CD4-positive, alpha-beta T cell (primary cell): ENCODE measurements at places on chromosomes 4 and X.
A peak's percentile ranks its signal among the peaks of the same experiment; 100 is the strongest.

DNA sequence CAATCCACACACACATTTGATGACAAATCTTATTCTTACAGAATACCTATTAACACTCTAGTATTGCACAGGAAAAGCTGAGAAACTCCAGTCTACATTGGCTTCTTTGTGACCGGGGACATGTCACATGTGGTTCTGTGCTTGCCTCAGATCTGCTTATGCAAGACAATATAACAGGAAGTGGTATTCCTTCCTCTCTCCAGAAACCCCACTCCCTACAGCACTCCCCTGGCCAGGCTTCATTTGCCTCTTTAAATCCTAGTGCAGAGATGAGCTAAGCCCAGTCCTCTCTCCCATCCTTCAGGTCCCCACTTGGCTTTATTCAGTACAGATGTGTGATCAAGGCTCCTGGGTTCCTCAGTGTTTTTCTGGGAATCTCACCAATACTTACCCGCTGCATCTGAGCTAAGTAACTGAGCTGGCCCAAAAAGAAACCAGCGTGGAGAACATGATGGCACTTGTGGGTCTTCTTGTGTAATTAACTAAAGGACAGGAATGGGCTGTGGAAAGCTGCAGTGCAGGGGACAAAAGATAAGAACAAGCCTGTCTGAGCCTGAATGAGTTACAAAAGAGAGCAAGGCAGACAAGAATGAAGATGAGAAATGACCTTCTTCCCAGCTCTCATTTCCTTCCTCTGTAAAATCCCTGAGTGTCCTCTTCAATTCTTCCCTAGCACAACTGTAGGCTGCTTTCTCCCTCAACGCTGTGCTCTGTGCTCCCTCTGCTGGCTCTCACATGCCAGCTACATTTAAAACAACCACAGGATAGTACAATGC lies 105.6 kb downstream of the HNRNPD start:
- peak; percentile 33 for DNase-seq

DNA sequence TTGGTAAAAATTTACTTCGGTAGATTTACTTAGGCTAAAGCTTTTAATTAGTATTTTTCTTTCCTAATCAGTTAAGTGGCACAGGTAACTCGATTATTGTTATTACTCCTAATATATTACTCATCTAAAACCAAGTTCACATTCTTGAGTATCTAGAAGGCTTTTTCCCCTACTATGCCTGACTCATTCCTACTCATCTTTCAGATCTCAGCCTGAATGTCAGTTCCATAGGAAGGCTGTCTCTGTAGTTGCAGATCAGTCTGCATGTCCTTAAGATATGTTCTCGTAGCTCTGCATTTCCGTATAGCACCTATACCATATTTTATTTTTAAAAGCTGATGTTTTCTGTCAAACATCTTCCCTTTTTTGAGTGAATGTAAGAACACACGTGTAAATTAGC lies 5.9 kb upstream of the FAM184B start:
- DNase-seq: no peak

DNA sequence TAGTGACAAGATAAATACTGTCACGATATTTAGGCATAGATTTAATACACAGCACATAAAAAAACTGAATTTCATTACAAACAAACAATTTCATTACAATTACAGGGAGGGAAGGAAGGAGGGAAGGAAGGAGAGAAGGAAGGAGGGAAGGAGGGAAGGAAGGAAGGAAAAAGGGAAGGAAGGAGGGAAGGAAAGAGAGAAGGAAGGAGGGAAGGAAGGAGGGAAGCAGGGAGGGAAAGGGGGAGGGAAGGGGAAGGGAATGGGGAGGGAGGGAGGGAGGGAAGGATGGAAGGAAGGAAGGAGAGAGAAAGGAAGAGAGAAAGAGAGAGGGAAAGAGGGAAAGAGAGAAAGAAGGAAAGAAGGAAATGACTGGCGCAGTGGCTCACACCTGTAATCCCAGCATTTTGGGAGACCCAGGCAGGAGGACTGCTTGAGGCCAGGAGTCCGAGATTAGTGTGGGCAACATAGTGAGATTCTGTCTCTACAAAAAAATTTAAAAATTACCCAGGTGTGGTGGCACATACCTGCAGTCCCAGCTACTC lies 64.6 kb downstream of the FBXW7 start:
- DNase-seq: no peak

DNA sequence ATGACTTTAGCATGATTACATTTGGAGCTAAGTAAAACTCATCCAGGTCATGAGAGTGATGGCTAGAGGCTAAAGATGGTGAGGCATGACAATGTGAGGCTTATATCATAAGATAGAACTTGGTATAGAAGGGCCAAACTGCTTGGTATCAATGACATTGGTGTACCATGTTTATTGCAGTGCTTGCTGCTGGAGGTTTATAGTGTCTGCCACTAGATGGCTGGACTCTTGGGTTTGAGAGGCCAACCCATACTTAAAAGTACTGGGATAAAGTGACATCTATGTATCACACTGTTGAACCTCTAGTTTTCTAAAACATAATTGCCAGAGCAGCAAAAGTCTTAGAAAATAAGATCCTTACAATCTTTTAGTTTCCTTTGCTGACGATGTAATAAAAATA lies 83.0 kb upstream of the TACR3 start:
- no peak for DNase-seq

GRCh38 chr4:51885363-51885762 lies 42.4 kb downstream of the DCUN1D4 start:
- DNase-seq: no peak

- DNase-seq: no peak
Measured at GRCh38 chrX:10008483-10009056, 41.4 kb downstream of the CLDN34 start.

GRCh38 chr4:7242766-7243165 lies 50.4 kb downstream of the SORCS2 start:
- no peak for DNase-seq

- DNase-seq: no peak
Measured at GRCh38 chr4:21535898-21536297, 412.7 kb downstream of the KCNIP4 start.

GRCh38 chr4:16000708-16001483 lies 37.9 kb upstream of the FGFBP2 start:
- DNase-seq: no peak

DNA sequence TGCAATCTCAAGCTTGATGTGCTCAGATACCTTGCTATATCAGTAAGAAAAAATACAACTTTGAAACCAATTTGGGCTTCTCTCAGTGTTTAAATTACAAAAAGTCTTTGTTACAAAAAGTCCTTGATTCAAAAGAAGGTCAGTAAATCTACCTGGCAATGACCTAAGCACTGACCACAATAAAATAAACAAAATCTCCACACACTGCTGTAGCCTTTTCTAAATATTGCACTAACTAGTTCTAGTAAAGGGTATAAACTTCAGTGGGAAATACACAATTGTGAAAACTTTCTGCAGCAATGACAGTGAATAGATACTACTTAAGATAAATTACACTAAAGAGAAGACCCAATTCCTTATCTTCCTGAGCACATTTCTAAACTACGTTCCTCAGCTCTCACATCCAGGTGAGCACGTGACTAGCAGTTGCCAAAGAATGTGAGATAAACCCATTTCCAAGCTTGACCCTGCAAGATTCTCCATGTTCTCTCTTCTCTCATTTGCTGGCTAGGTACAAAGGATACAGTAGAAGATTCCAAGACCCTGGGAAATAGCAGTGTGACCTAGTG lies 81.4 kb upstream of the GPR34 start:
- no peak for DNase-seq

DNA sequence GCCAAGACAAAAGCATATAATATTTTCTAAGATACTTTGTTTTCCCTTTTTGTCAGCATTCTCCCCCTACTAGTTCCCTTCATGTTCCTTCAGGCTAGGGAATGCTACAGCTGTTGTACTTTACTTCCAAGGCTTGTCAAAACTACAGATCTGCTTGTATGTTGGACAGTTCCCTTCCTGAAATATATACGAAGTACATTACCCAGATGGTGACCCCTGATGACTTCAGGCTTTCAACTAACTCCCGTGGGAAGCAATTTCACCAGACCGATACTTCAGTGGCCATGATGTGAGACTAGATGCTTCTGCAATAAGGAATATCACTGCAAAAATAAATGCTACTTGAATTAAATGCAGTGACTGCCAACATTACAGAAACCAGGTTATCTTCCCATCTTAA lies 332.8 kb downstream of the SH2D1A start:
- no peak for DNase-seq

DNA sequence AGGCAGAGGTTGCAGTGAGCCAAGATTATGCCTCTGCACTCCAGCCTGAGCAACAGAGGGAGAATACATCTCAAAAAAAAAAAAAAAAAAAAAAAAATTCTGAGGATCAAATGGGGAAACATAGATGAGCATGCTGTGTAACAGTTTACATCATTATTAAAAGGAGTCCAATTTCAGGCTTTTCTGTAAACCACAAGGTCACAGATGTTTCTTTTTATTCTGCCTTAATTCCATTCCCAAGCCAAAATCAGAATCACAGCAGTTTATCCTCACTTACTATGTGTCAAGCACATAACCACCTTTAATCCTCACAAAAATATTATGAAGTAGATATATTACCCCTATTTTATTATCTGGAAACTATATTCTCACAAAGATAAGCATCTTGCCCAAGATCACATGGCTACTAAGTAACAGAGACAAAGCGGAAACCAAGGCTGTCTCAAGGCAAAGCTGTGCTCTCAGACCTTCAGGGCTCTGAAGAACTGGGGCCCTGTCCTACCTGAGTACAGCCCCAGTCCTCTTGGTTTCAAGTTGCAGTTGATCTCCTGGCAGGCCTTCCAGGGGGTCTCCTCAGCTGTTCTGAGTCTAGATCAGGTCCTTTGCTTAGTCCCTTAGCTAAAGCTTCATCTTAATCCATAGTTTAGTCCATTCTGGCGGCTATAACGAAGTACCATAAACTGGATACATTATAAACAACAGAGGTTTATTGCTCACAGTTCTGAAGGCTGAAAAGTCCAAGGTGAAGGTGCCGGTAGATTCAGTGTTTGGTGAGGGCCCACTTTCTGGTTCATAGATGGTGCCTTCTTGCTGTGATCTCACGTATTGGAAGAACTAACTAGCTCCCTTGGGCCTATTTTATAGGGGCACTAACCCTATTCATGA lies 141.3 kb downstream of the PALLD start:
- DNase-seq: no peak

GRCh38 chr4:20870436-20870835 lies 170.2 kb downstream of the PACRGL start:
- no peak for DNase-seq

- DNase-seq: no peak
Measured at GRCh38 chr4:88814043-88814617, 116.5 kb upstream of the NAP1L5 start.

- peak; percentile 14 for DNase-seq
Measured at GRCh38 chr4:147057611-147058190, 112.0 kb upstream of the TTC29 start.

DNA sequence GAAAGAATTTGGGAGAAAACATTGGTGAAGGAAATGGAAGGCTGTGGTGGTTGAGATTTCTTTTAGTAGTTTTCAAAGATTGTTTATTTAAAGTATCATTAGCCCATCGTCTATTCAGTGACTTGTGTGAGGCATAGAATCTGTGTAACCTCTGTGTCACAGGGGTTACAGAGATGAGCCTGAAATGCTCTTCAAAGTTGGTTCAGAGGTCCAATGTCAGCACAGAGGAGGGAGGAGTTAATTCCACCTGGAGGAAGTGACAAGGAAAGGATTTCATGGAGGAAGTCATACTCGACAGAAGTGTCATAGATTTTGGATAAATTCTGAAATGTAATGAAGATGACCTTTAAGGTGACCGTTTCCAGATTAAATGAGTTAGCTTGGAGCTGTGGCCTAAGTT lies 8.2 kb downstream of the MAOA start:
- no peak for DNase-seq

DNA sequence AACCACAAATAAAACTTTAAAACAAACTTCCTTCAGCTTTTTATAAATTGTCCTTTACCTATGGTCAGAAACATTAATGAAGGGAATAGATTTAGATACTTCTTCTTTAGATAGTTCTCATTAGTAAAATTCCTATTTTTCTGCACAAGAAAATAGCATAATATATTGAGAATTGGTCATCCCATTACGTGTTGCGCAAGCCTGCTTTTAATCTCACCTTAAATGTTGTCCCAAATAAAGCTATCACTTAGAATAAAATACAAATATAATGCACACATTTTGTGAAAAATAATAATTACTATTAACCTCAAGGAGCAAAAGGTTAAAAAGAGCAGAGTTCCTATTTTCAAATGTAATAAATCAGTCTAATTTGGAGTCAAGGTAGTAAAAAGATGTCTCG lies 95.2 kb upstream of the TTC29 start:
- DNase-seq: no peak

DNA sequence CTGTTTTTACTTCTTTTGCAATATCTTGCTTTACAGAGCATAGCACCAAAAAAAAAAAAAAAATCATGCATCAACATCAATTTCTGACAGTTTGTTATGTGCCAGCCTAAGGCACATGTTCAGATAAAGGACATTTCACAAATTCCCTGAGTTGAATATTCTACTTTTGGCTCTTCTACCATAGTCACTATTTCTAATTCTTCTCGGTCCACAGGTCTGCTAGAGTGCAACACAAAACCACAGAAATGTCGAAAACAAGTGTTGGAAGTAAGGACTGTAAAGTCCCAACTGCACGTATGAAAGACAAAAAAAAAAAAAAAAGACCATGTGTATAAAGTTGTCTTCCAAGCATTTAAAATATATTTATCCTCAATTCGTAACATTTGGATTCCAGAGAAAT lies 494.2 kb upstream of the INTU start:
- no peak for DNase-seq

DNA sequence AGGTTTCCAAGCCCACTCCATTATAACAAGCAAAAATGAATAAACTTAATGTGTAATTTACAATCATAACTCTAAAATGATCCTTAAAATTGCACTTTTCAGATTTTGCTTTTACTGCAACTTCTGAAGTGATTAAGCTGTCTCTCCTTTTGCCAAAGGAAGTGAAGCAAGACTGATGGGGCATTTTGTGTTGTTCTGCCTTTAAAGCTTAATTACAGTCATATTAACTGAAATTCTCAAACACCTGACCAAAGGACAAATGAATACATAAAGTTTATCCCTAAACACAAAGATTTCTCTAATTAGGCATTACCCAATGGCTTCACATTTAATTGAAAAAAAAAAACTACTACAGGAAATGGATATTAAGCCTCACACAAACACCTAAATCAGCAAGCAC lies 101.8 kb downstream of the ATP11C start:
- DNase-seq: no peak

DNA sequence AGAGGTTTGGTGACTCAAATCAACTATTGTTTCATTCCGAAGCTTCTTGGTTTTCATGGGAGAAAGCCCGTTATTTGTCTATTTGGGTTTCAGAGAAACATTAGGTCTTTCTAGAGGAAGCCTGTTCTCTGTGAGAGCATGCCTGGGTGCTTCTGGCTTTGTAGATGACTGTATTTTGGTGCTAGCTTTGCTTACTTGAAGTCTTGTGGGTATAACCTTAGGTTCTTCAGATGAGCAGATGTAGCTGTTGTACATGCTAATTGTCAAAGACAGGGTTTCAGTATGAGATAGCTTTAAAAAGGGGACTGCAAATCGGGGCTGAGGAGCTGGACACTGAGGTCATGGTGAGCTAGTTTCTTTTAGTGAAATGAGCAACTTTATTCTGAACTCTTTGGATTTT lies 7.9 kb upstream of the STOX2 start:
- no peak for DNase-seq
